T-helper 22 cell (primary cell): ENCODE measurements at places on chromosomes 3 and 15.
A peak's percentile ranks its signal among the peaks of the same experiment; 100 is the strongest.

DNA sequence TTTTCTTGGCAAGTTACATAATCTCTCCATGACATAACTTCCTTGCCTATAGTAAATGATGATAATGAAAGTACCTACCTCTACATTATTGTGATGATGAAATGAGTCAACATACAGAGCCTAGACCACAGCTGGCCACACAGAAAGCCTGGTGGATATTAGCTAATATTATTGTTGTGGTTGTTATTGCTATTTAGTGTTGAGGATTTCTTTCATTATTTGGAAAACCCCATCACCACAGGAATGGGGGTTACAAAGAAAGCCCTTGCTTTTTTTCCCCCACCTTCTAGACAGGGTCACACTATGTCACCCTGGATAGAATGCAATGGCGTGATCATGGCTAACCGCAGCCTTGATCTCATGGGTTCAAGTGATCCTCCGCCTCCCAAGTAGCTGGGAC, 125.0 kb downstream of the PDZRN3 start:
- no peak for DNase-seq

DNA sequence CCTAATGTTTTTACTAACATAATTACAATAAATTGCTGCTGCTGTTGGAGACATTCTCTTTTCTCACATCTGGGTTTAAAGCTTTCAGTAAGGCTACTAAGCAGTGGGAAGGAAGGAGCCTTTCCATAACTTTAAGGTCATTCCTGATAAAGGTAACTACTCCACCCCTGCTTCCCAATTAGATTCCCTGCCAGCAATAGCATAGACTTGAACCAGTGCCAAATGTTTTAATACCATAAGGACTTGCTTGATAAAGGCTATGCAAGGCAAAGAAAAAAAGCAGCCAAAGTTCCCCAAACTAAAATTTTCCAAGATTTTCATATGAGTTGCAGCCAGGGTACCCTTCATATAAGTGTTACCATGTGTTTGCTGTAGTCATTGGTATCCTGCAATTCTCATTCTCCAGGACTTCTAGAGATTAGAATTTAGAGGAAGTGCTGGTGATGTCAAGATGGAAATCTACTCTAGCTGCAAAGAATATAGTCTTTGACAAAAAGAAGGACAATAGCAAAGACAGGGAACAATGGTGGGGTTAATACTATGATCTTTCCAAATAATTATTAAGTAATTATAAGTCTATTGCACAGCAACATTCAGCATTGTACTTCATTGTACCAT, 106.1 kb downstream of the FILIP1L start:
- DNase-seq, result no peak

DNA sequence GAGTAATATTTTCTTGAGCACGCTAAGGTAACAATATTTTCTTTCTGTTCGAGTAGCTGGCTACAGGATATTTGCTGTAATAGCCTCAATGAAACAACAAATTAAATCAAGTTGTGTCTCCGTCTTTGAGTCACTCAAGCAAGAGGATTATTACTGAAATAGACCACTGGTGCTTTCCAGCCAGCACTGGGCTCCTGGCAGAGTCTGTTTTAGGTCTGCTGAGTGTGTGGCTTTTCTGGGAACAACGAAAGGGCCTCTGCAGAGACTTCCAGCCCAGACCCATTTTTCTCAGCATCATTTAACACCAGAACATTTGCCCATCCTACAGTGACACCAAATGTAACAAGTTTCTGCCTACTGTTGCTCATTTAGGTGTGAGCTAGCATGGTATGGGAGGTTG, 652.9 kb downstream of the MAGI1 start:
- DNase-seq, result no peak

- no peak for DNase-seq
Measured at GRCh38 chr3:167705840-167706239, 28.9 kb downstream of the PDCD10 start.

- DNase-seq, result no peak
Measured at GRCh38 chr3:151404316-151404715, 19.8 kb upstream of the P2RY12 start.

DNA sequence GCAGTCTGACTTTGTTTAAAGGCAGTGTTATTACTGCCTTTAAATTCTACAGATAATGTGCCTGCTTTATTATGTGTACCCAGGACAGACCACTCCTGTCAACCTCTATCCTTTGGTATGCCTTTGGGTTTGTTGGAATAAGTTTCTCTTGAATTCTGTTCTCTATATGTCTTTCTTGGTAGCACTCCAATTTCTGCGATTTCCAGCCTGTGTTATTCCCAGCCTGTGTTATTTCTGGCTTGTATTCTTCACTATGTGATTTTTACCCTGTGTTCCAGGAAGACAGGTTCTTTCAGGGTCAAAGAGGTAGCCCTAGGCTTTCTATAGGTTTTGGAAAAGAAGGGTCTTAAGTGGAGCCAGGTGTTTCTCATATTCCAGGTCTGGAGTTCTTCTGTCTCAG, 407.4 kb upstream of the AZI2 start:
- DNase-seq, result no peak

DNA sequence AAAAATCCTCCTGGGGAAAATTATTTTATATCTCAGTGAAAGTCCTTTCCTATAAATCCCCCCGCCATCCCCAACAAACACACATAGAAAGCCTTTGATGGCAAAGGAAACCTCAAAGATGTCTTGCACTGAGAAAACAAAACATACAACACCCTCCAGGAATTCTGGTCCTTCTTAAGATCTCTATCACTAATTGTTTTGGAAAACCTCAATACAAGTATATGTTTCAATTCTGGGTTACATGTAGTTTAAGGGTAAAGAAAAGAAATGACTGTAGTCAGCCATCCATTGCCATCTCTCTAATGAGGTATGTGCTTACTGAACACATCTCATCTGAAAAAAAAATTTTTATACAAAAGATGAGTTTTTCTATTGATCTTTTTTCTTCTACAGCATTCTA, 97.3 kb downstream of the FSIP1 start:
- no peak for DNase-seq

- DNase-seq, result no peak
Measured at GRCh38 chr3:166303681-166304080, 466.5 kb upstream of the BCHE start.

GRCh38 chr3:152298393-152299248, 29.9 kb downstream of the MBNL1 start:
- DNase-seq, result peak; percentile 43

DNA sequence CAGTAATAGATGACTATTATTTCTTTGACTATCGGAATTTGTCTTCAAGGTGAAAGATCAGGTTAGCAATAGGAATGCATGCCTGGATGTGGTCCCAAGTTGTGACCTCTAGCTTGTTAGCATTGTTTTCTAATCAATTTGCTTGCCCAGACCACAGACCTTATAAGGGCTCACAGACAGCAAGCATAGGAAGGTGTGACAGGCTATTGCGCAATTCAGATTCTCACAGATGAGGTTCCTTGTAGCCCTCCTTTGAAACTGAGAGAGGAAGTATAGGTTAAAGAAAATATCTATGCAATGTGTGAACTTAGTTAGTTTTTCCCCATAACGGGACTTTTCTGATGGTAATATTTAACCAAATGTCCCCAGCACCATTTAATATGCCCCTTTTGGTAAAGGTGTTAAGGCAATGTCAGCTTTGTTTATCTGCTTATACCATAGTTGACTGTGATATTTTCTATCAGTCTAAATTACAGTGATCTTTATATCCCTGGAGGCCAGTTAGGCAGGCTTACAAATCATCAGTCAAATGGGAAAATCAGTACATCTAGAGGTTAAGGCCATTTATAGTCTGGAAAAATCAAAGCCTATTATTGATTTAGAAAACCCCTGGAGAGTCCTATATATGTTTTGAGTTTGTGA, 168.1 kb upstream of the MBNL1 start:
- DNase-seq, result no peak

- DNase-seq, result no peak
Measured at GRCh38 chr15:31448635-31448979, 122.0 kb downstream of the KLF13 start.

- DNase-seq, result no peak
Measured at GRCh38 chr3:41163006-41163405, 36.3 kb upstream of the CTNNB1 start.

GRCh38 chr15:78831229-78832207, 20.3 kb upstream of the ADAMTS7 start:
- DNase-seq, result no peak
